ENCODE measurements at places on chromosomes 11 and 22. TPM values are rescaled to one million over a fixed set of nuclear protein-coding genes. Genes with fewer than 3 reads are reported as not detected.

Gene KLHL22
- total RNA-seq, result 21.4 TPM

Gene MAJIN
- not detected for total RNA-seq

Gene TH
- not detected for total RNA-seq

Gene KCNJ11
- total RNA-seq, result not detected

Gene TEX54
- total RNA-seq, result not detected

Gene LMO1
- not detected for total RNA-seq

Gene MPPED1
- total RNA-seq, result 0.18 TPM

Gene OR52E8
- not detected for total RNA-seq

Gene CALCA
- not detected for total RNA-seq

Gene TRIM48
- not detected for total RNA-seq

Gene PARVG
- total RNA-seq, result not detected

Gene NLRP14
- not detected for total RNA-seq

Gene FXYD2
- total RNA-seq, result not detected
